Amniotic epithelial cell (primary cell): ENCODE measurements at places on chromosomes 3 and 15.

- DNase-seq = peak; percentile 79
These were observed 13.9 kb upstream of the HES1 start for GRCh38 chr3:194121891-194122631.

GRCh38 chr15:64131547-64131946, 20.0 kb upstream of the SNX22 start:
- no peak for DNase-seq

DNA sequence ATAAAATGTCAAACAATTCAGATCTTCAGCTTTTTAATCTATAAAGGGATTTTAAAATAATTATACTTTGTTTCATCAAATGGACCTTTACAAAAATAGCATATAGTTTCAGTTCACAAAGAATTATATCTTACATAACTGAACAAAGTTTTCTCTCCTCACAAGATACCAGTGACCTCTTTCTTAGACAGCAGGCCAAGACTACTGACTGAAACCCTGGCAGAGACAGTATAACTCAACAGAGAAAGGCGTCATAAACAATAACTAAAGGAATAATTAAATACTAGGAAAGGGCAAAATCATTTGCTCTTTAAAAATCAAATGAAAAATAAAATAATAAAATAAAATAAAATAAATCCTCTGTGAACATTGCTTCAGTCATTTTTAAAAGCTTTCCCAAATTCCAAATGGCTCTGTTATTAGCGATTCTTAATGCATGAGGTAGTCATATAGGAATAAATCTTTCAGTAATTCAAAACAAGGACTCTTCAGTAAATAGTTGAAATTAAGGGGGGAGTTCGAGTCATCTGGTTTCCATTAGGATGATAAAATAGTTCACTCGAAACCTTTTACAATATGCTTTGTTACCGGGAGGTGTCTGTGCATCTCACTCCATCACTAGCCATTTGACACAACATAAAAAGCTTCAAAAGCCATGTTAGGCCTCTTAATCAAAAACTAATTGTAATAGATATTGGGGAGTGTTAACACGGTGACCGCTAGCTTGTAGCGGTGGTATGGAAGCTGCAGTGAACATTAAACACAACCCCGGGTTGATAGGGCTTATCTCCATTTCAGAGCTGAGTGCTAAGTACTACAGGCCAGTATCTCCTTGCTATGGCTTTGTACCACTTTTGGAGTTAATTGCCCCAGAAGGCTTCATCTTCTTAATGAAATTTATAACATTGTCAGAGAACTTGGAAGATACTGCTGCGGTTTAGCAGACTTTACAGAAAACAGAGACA, 142.9 kb upstream of the NR2F2 start:
- DNase-seq = peak; percentile 9

DNA sequence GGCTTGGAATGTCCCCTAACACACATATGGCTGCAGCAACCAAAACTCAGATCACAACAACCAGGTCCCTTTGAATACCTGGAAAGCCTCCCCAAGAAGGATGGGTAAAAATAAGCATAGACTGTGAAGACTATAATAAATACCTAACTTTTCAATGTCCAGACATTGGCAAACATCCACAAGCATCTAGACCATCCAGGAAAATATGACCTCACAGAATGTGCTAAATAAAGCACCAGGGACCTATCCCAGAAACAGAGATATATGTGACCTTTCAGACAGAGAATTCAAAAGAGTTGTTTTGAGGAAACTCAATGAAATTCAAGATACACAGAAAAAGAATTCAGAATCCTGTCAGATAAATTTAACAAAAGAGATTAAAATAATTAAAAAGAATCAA, 109.2 kb downstream of the NEDD4 start:
- peak; percentile 30 for DNase-seq

- no peak for DNase-seq
These were observed 295.2 kb upstream of the WNT5A start for GRCh38 chr3:55782351-55782750.
